Pancreas (tissue), 10 donors: ENCODE measurements at places on chromosomes 2 and 18.

DNA sequence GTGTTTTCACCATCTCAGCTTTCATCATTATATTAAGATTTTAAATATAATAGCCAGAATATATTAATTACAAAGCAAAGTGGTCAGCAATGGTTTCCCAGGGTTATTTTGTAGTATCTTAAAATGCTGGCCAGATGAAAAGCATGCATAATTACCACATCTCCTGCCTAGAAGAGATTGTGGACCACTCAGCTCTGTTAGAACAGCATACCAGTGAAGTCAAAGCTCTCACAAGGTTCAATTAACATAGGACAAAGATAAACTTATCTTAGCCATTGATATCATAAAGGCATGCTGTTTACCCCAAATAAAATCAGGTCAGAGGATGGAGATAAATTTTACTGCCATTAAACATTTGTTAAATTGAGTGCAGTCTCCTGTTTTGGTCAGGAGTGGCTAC, 19.3 kb upstream of the PDE1A start:
- no peak for DNase-seq

- no peak for DNase-seq
Observed at GRCh38 chr2:46923041-46923528, 7.5 kb upstream of the MCFD2 start.

DNA sequence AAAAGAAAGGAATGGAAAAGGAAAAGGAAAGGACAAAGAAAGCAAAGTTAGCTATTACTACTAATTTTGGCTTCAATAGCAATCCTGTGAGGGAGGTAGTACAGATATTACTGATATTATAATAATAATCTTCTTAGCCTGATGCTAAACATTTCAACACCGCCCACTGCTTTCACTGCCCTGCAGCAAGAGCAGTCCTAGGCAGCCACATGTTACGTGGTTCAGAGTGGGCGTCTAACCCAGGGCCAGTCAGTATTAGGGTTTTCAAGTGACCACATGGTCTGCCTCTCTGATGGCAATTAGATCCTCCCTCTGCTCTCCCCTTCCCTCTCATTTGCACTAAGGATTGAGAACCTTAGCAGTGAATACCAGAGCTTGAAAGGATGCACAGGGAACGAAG, 83.7 kb upstream of the ZNF397 start:
- DNase-seq = no peak

DNA sequence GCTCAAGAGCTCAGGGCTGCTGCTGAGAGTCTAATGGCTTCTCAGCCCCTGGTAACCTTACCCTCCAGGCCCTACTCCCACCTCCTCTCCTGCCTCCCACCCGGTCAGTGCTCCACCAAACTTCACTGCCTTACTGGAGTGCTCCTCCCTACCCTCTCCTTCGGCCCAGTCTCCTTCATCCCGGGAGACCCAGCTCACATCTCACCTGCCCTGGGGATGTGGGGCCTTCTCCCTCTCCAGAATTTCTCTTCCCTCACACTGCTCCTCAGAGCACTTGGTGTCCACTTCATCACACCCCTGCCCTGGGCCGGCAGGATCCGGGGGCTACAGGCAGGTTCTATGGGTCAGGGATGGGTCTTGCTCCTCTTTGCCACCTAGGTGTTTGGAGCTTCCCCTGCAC, 21.6 kb downstream of the PTPN18 start:
- no peak for DNase-seq

DNA sequence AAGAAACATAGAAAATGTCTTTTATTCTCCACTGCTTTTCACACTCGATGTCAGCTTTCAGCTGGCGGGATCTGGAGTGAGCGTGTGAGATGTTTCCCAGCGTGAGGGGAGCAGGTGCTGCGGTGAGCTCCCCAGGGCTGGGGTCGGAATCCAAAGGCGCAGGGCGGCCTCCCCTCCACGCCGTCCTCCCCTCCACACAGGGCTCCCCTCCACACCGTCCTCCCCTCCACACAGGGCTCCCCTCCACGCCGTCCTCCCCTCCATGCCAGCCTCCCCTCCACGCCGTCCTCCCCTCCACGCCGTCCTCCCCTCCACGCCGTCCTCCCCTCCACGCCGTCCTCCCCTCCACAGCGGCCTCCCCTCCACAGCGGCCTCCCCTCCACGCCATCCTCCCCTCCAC, 26.9 kb upstream of the KCNG2 start:
- DNase-seq = no peak

GRCh38 chr2:26653207-26654060, 12.3 kb upstream of the CIB4 start:
- DNase-seq = no peak

DNA sequence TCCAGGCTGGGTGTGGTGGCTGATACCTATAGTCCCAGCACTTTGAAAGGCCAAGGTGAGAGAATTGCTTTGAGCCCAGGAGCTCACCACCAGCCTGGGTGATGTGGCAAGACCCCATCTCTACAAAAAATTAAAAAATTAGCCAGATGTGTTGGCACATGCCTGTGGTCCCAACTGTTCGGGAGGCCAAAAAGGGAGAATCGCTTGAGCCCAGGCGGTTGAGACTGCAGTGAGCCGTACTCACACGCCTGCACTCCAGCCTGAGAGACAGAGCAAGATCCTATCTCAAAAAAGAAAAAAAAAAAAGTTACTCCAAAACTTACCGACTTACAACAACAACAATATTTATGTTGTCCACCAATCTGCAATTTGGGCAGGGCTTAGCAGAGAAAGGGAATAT, 178.0 kb upstream of the FN1 start:
- DNase-seq = no peak

- no peak for DNase-seq
Observed at GRCh38 chr2:161131804-161132203, 28.4 kb upstream of the TANK start.

- no peak for DNase-seq
Observed at GRCh38 chr2:239878686-239879085, 146.5 kb downstream of the NDUFA10 start.

GRCh38 chr2:13495051-13495450, 778.3 kb downstream of the TRIB2 start:
- no peak for DNase-seq

GRCh38 chr2:60383401-60384143, 169.9 kb downstream of the BCL11A start:
- DNase-seq = no peak

DNA sequence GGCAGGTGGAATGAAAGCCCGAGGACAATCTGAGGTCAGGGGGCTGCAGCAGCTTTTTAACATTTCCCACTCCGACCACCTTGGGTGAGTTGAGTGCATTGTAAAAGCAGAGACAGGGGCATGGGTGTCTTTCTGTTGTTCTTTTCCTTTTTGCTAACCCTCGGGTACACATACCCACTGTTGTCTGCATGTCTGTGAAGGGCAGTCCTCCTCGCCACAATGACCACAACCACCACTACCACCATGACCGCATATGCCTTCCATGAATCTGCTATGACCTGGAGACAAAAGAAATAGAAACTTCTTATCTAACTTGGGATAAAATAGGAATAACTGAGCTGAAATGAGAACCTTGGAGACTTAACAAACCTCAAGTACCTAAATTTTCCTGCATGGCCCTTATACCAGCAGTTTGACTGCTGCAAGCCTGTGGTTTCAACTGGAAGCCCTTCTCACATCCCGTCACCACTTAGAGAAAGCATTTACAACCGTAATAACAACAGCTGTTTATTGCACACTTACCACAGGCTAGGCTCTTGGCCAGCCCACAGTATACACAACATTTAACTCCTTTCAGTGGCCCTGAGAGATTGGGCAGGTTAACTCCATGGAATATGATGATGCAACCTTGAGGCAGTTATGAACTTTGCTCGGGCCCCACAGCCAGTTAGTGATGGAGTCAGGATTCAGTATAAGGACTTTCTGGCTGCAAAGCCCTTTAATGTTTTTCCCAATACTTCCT, 80.3 kb downstream of the GYPC start:
- DNase-seq = no peak

DNA sequence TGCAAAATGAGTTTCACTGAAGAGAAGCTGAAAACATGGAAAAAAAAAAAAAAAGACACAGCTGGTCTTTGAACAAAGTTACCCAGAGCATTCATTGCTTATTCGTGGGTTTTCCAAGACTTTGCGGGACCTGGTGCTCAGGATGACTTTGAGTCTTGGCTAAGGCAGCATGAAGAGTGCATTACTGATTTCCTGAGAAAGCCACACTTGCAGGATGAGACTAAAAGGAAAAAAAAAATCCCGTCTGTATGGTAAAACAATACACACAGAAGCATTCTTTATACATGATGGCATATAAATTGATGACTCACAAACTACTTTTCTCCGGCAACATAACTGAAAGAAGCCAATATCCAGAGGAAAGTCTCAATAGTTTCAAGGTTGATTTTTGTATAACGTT, 195.4 kb downstream of the SPP2 start:
- no peak for DNase-seq

DNA sequence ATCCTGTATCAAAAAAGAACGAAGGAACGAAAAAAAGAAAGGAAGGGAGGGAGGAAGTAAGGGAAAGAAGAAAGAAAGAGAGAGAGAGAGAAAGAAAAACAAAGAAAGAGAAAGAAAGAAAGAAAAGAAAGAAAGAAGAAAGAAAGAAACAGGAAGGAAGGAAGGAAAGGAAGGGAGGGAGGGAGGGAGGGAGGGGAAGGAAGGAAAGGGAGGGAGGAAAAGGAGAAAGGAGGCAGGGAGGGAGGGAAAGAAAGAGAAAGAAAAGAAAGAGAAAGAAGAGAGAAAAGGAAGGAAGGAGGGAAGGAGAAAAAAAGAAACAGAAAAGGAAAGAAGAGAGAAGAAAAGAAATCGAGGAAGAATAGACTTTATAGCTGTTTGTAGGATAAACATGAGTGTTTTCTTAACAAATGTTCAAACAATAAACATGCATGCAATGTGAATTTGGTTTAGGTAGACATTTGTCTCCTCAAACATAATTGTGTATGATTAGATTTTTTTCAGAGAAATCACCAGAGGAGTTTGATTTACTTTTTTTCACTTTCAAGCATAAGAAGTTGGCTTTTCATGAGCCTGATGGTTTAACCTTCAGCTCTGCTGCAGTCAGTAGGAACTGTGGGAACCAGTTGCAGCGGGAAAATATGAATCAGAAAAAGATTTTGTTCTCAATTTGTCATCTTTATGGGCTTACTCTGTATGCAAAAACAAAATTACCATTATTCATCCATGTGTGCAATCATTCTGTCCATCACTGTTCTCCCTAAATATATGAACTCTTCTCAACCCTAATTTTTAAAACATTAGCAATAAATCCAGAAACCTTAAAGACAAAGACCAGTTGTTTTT, 71.6 kb downstream of the PRKRA start:
- no peak for DNase-seq

DNA sequence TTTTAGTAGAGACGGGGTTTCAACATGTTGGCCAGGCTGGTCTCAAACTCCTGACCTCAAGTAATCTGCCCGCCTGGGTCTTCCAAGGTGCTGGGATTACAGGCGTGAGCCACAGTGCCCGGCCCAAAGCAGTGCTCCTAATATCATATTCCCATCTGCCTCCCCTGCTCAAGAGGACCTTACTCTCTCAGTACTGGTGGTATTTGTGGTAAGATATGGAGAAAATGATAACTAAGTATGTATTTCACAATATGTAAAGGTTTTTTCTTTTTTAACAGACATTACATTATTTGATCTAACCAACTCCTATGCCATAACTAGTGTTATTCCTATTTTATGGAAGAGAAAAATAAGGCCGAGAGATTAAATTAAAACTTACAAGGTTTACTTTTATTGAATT, 201.0 kb downstream of the CAMKMT start:
- DNase-seq = no peak

DNA sequence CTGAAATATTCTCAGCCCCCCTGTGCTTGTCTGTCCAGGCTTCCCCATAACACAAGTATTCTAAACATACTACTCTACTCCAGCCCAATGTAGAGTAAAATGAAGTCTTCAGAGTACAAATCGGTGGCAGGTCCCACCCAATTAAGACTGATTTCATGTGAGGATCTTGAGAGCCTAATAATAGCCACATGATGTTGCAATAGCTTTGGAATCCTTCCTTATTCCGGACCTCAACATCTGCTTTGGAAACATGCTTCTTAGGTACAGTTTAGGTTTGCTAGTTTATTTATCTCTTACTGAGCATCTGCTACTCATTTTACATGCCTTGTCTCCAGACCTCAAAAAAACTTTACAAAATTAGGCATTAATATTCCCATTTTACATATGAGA, 207.3 kb upstream of the RAB6C start:
- DNase-seq = no peak

GRCh38 chr18:49733321-49733720, 80.0 kb downstream of the ACAA2 start:
- DNase-seq = no peak

- no peak for DNase-seq
Observed at GRCh38 chr2:240465268-240465764, 29.9 kb downstream of the GPC1 start.

- DNase-seq = no peak
Observed at GRCh38 chr2:224927646-224928173, 114.6 kb downstream of the DOCK10 start.

GRCh38 chr2:238459081-238459629, 32.4 kb downstream of the ASB1 start:
- peak; percentile 21 for DNase-seq

GRCh38 chr18:60861575-60861974, 471.7 kb upstream of the CDH20 start:
- no peak for DNase-seq

GRCh38 chr2:187574969-187575750, 20.9 kb upstream of the TFPI start:
- DNase-seq = no peak

GRCh38 chr18:23127090-23127489, 8.2 kb upstream of the CABLES1 start:
- DNase-seq = no peak

DNA sequence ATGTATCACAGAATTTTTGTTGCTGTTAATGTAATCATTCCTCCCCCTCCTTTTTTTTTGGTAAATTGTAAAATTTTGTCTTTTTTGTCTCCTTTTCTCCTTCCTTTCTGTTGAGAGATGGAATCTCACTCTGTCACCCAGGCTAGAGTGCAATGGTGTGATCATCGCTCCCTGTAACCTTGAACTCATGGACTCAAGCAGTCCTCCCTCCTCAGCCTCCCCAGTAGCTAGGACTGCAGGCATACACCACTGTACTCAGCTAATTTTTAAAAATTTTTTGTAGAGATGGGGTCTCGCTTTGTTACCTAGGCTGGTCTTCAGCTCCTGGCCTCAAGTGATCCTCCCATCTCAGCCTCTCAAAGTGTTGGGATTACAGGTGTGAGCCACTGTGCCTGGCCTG, 5.3 kb downstream of the EIF5B start:
- no peak for DNase-seq

GRCh38 chr2:31322371-31322770, 88.4 kb downstream of the EHD3 start:
- no peak for DNase-seq

DNA sequence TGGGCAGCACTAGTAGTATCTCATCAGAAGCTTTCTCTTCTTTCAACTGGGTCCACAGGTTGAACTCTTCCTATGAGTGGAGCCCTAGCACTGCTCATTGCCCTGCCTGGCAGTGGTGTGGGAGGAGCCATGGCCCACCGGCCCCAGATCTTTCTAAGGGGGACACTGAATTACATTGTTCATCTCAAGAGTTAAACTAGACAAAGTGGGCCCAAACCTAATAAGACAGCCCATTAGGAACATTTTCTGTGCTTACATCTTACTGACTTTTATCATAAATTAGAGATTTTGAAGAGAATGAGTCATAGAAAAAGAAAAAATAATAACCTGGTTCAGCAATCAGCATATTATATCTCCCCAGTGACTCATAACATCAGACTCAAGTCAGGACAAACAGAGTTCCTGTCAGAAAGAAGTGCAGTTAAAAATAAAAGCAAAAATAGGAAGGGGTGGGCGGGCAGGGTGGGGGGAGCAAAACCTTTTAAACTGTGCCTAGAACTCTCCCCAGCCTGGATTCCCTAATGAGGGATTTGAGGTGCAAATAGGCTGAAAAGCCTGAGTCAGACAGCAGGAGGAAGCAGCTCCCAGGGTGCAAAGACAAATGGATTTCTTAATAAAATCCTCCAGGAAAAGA, 161.6 kb upstream of the TRIB2 start:
- no peak for DNase-seq
